ENCODE measurements at places on chromosomes 1 and 21.
A peak's percentile ranks its signal among the peaks of the same experiment; 100 is the strongest.

GRCh38 chr1:210691039-210691610, 362.4 kb downstream of the HHAT start:
- DNase-seq, result no peak

GRCh38 chr1:149903836-149904491, 4.6 kb downstream of the BOLA1 start:
- no peak for DNase-seq

DNA sequence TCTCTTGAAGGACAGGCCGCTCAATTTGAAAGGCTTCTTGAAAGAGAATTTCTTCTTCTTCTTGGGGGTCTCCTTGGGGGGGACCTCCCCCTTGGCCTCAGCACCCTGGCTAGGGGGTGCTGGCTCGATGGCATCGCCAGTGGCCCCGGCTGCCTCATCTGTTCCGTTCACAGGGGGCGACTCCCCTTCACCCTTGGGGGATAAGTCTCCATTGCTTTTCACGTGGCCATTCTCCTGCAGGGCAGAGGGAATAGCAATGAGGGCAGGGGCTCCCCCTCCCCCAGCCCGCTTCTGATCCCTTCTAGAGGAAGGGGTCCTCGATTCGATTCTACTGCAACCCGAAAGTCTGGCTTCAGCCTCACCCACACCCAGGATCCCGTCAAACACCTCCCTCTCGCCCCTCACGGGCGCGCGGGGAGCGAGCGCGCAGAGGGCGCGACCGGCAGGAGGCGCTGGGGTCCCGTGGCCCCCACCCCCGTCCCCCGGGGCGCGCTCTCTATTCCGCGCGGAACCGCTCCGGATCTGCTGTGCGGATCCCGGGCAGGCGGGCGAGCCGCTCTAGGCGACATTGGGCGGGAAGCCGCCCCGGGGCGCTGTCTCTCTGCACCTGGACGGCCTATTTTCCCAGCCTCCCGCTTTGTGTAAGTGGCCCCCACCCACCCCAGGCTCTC, 1.0 kb downstream of the MARCKSL1 start:
- peak; percentile 55 for DNase-seq

DNA sequence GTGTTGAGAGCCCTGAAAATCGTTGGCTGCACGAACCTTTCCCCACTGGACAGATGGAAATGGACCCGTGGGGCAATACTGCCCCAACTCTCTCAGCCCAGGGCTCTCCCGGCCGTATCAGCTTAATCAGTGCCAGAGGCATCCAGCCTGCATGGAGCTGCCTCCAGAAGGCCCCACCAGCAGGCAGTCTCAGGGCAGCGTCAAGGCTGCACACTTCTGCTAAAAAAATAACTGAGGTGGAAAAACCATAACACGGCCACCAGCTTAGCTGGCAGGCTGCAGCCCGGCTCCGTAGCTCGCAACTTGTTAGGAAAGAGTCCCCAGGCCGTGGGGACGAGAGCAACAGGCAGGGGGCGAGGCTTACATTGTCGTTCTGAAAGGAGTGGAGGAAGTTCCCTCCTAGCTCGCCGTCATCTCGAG, 27.9 kb downstream of the MRPL37 start:
- DNase-seq, result no peak

DNA sequence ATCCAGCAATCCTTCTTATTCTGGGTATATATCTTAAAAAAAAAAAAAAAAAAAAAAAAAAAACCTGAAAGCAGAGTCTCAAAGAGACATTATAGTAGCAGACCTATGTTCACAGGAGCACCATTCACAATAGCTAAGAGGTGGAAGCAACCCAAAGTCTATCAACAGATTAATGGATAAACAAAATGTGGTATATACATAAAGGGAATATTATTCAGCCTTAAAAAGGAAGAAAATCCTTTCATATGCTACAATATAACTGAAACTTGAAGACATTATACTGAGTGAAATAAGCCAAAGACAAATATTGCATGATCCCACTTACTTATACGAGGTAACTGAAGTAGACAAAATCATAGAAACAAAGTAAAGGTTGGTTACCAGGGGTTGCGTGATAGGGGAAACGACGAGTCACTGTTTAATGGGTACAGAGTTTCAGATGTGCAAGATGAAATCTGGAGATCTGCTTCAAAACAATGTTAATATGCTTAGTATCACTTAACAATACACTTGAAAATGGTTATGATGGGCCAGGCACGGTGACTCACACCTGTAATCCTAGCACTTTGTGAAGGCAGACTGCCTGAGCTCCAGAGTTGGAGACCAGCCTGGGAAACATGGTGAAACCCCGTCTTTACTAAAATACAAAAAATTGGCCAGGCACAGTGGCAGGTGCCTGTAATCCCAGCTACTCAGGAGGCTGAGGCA, 29.5 kb downstream of the PIK3R3 start:
- DNase-seq, result no peak

GRCh38 chr1:231238298-231238697, 2.7 kb upstream of the GNPAT start:
- DNase-seq, result no peak

GRCh38 chr1:91707114-91707889, 178.6 kb downstream of the TGFBR3 start:
- DNase-seq, result no peak

GRCh38 chr1:114503916-114504422, 7.0 kb downstream of the TRIM33 start:
- DNase-seq, result no peak

- no peak for DNase-seq
Observed at GRCh38 chr1:58833166-58833565, 49.3 kb upstream of the JUN start.

GRCh38 chr1:41666981-41667631, 182.6 kb upstream of the EDN2 start:
- peak; percentile 35 for DNase-seq

GRCh38 chr1:92356956-92357355, 58.1 kb downstream of the RPAP2 start:
- DNase-seq, result no peak

GRCh38 chr1:158049853-158050252, 56.4 kb downstream of the KIRREL1 start:
- DNase-seq, result no peak

- no peak for DNase-seq
Observed at GRCh38 chr1:46204406-46204742, 1.2 kb downstream of the LURAP1 start.

- no peak for DNase-seq
Observed at GRCh38 chr1:203722909-203723308, 42.1 kb upstream of the LAX1 start.

GRCh38 chr21:33846141-33846540, 69.5 kb downstream of the ATP5PO start:
- no peak for DNase-seq

GRCh38 chr1:25906644-25907300, 553 bp upstream of the STMN1 start:
- no peak for DNase-seq

DNA sequence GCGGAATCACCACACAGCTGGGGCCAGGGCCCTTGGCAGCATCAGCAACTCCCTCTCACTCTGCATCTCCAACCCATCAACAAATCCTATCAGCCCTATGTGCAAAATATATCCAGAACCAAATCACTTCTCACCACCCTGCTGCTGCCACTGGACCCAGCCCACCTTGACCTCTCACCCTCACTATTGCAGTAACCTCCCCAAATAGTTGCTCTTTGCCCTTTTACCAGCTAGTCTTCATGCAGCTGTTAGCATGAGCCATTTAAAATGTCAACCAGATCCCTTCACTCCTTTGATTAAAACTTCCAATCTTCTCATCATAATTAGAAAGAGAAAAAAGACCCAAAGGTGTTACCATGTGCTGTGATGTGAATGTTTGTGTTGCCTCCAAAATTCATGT, 155.7 kb upstream of the IRF2BP2 start:
- no peak for DNase-seq

- no peak for DNase-seq
Observed at GRCh38 chr1:48450505-48450904, 21.5 kb downstream of the SPATA6 start.

DNA sequence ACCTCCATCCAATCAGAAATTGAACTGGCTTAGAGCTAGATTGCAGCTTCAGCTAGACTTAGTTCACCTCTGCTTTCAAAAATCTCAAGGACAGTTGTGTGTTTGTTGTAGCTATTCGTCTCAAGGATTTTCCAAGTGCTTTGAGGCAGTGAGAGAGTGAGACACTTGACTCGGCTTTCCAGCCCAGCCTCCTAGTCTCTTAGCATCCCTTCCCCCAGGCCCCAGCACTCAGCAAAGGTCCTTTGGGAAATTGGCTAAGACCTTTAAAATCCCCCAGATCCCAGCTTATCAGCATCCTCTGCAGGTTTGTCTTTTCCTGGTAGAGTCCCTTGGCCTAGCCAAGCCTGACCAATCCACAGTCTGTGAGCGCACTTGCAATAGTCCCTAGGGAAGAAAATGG, 47.9 kb upstream of the PROX1 start:
- DNase-seq, result no peak

DNA sequence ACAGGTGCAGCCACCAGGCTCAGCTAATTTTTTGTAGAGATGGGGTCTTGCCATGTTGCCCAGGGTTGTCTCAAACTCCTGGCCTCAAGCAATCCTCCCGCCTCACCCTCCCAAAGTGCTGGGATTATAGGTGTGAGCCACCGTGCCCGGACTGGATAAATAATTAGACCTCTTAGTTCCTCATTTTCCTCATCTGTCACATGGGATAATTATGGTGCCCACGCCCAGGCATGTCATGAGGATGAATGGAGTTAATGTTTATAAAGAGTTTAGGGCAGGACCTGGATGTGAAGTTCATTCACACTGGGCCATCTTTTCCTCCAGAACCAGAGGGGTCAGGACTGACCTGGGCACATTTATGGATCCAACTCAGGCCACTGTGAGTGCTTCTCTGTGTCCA, 23.7 kb downstream of the PADI3 start:
- DNase-seq, result no peak

GRCh38 chr1:112674440-112674985, at the start of gene MOV10:
Gene MOV10, plus strand, starts transcription at chr1:112674659. Its CDS starts 254 bp downstream, at chr1:112674913.
- peak; percentile 19 for DNase-seq

DNA sequence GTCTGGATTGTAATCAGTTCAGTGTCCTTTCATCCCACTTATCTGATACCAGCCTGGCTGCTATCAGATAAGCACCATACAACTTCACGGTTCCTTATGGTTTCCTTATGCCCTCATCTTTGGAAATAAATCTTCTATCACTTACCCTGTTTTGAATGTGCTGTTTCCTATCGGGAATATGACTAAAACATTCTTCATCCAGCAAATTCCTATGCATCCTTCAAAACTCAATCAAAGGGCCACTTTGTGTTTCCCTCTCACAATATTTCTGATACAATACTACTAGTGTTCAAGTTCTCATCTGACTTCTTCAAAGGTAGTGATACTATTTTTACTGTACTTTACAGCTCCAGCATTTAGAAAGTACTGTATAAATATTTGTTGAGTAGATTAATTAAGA, 513.2 kb downstream of the OMA1 start:
- DNase-seq, result no peak

DNA sequence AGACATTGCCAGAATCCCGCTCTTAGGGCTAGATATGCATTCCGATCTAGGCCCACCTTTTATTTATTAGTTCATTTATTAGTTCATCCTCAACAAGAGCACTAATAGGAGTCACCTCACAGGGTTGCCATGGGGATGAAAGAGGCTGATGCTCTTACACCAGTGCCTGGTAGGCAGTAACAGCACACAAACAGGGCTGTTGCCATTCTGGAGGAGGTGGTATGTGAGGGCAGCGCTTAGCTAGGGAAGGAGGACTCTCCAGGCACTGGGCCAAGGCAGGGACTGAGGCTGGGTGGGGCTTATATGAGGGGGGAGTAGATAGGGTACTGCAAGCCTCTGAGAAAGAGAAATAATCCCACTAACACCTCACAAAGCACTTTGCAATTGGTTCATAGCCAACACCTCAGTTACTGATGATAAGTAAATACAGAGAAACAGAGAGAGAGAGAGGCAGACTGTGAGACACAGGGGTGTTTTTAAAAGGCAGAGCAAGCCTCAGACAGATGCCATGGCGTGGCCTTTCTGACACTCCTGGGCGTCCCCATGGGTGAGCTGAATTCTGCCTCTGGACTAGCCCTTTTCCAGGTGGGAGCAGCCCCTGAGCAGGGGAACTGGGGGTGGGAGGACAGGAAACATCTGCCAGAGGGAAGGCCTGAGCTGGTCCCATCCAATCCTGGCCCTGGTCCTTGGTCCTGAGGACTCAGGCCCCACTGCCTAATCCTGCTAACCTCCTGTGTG, 5.9 kb downstream of the FCGR2A start:
- no peak for DNase-seq

- DNase-seq, result no peak
Observed at GRCh38 chr21:44392916-44393315, 39.5 kb downstream of the TRPM2 start.

DNA sequence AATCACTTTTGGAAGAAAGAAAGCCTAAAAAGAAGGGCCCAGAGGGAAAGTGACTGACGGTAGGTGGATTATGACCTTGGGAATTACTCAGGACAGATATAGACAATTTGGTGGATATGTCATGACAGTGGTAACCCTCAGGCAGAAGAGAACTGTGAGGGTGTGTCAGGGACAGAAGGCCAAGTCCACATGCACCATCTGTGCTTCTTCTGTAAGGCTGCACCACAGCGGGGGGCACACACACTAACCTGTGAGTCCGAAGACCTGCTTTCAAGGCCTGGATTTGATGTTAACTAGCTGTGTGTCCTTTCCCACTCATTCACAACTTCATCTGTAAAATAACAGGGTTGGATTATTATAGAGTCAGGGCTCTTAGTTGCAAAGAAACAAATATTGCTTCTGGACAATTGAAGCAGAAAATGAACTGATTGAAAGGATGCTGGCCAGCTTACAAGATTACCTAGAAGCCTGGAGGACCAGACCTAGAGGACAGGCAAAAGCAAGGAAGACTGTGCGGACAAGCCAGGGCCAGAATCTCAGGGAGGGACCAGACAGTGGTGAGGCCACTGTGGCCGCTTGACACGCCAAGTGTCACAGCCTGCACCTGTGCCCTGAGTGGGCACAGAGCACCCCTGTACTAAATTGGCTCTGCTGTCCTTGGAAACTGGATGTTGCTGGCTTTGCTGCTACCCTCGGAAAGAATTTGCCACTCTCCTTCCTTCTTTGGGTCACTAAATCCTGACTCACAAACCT, 34.7 kb upstream of the USP24 start:
- DNase-seq, result no peak

DNA sequence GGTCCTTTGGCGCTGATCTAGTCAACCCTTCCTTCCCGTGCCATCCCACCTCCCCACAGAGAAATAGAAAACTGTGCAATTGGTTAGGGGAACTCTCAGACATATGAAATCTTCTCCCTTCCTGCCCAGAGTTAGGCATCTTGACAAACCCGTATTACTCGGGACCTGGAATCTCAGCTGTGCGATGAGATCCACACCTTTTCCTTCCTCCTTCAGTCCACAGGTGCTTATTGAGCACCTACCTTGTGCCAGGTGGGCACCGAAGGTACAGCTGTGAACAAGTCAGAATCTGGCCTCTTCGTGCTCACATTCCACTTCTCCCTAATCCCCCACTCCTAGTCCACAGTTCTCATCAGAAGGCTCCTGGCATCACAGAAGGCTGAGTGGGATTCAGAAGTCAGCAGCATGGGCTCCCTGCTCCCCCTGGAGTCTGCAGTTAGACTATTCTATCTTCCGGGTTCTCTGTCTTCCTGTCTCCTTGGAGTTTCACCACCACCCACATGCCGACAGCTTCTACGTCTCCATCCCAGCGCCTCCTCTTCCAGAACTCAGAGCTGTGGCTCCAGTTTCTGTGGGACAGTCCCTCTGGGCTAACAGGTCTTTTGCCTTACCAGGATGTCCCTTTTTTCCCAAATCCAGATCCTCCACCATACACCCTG, 23.0 kb downstream of the KNCN start:
- DNase-seq, result no peak

Data from stimulated activated CD4-positive, alpha-beta T cell treated with anti-CD3 and anti-CD28 coated beads, TNF-alpha, amount 100 ng/mL, for 4 hours (primary cell).